ENCODE measurements at places on chromosomes 1 and 21.

- H3K4me3 ChIP-seq = peak overlapping the region; percentile 99
- H3K4me1 ChIP-seq = peaks cover 26% of the 10 kb centered on the region
- peaks cover 8% of the 10 kb centered on the region for H3K36me3 ChIP-seq
These were observed 771 bp downstream of the PACC1 start for GRCh38 chr1:212413902-212414327.

- H3K27me3 ChIP-seq = no peaks in the 10 kb centered on the region
- no peak for DNase-seq
- H3K4me3 ChIP-seq = peak overlapping the region; percentile 87
- H3K27ac ChIP-seq = peak overlapping the region; percentile 63
- peaks cover 12% of the 10 kb centered on the region for H3K36me3 ChIP-seq
These were observed 1.3 kb upstream of the SLC30A1 start for GRCh38 chr1:211580303-211580687.

GRCh38 chr1:76070538-76070937 lies 4.0 kb upstream of the ST6GALNAC3 start:
- H3K4me1 ChIP-seq = peaks cover 13% of the 10 kb centered on the region
- no peak overlapping the region for H3K4me3 ChIP-seq
- DNase-seq = no peak
- no peak overlapping the region for H3K27ac ChIP-seq
- H3K27me3 ChIP-seq = peaks cover 20% of the 10 kb centered on the region

GRCh38 chr1:93638981-93639380 lies 42.7 kb downstream of the BCAR3 start:
- H3K4me3 ChIP-seq = no peak overlapping the region
- H3K27ac ChIP-seq = no peak overlapping the region
- H3K27me3 ChIP-seq = no peaks in the 10 kb centered on the region
- no peaks in the 10 kb centered on the region for H3K4me1 ChIP-seq
- no peaks in the 10 kb centered on the region for H3K36me3 ChIP-seq

DNA sequence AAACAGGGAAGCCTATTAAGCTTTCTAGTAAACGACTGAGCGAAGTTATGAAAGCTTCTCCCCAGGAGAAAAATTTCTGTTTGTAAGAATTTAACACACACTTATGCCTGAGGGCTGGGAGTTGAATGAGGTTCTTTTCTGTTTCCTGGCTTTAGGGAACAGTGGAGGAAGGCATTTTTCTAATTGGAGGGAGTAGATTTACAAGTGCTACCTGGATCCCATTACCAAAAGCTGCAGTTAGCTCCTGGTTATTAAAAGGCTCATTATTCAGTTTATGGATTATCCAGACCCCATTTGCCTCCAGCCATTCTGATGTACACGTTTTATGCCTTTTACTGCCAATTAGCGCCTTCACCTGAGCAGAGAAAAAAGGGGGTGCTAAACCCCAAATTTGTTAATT lies 7.5 kb downstream of the ST6GALNAC3 start:
- no peak overlapping the region for H3K4me3 ChIP-seq
- H3K27me3 ChIP-seq = no peaks in the 10 kb centered on the region
- no peak overlapping the region for H3K27ac ChIP-seq
- H3K4me1 ChIP-seq = no peaks in the 10 kb centered on the region
- no peaks in the 10 kb centered on the region for H3K36me3 ChIP-seq
- DNase-seq = no peak

- no peak for DNase-seq
- H3K27me3 ChIP-seq = peaks cover 31% of the 10 kb centered on the region
- H3K4me1 ChIP-seq = peaks cover 5% of the 10 kb centered on the region
- no peak overlapping the region for H3K27ac ChIP-seq
- H3K36me3 ChIP-seq = no peaks in the 10 kb centered on the region
These were observed 52.4 kb upstream of the H6PD start for GRCh38 chr1:9181990-9182783.

GRCh38 chr1:94863919-94864318 lies 43.8 kb downstream of the SLC44A3 start:
- no peak overlapping the region for H3K27ac ChIP-seq
- no peak overlapping the region for H3K4me3 ChIP-seq
- peaks cover 23% of the 10 kb centered on the region for H3K27me3 ChIP-seq
- no peaks in the 10 kb centered on the region for H3K4me1 ChIP-seq
- DNase-seq = no peak

DNA sequence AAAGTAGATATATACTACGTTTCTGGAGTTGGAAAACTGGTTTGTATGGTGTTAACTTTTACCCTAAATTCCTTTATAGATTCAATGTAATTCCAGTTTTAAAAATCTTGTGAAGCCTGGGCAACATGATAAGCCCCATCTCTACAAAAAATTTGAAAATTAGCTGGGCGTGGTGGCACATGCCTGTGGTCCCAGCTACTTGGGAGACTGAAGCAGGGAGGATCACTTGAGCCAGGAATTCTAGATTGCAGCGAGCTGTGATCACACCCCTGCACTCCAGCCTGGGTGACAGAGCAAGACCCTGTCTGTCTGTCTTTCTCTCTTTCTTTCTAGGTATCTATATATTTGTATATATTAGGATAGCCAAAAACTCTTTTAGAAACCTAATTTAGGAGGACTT lies 141.9 kb downstream of the CLEC20A start:
- DNase-seq = no peak
- no peaks in the 10 kb centered on the region for H3K4me1 ChIP-seq
- H3K27ac ChIP-seq = no peak overlapping the region
- H3K27me3 ChIP-seq = no peaks in the 10 kb centered on the region
- H3K36me3 ChIP-seq = no peaks in the 10 kb centered on the region
- no peak overlapping the region for H3K4me3 ChIP-seq

DNA sequence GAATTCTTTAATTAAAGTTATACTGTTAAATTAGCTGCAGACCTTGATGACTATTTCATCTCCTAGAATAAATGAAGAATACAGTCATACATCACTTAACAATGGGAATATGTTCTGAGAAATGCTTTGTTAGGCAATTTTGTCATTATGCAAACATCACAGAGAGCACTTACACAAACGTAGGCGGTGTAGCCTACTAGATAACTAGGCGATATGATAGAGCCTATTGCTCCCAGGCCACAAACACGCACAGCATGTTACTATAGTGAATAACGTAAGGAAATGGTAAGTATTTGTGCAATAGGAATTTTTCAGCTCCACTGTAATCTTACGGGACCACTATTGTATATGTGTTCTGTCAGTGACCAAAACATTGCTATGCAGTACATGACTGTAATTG lies 37.6 kb upstream of the DESI2 start:
- no peaks in the 10 kb centered on the region for H3K4me1 ChIP-seq
- H3K27me3 ChIP-seq = no peaks in the 10 kb centered on the region
- H3K36me3 ChIP-seq = no peaks in the 10 kb centered on the region

Data from central memory CD8-positive, alpha-beta T cell (primary cell).